ENCODE measurements at places on chromosomes 6 and 20. TPM values are rescaled to one million over a fixed set of nuclear protein-coding genes. Genes with fewer than 3 reads are reported as not detected.

The HNF4A gene
- not detected for polyA plus RNA-seq

The RHAG gene
- polyA plus RNA-seq, result not detected

The HDGFL1 gene
- not detected for polyA plus RNA-seq

The SLC22A16 gene
- not detected for polyA plus RNA-seq

The DEFB132 gene
- polyA plus RNA-seq, result not detected

The HLA-DPA1 gene
- polyA plus RNA-seq, result not detected

The NKX2-4 gene
- polyA plus RNA-seq, result not detected

The SLC26A8 gene
- polyA plus RNA-seq, result not detected

The LPA gene
- polyA plus RNA-seq, result not detected

The EMILIN3 gene
- 0.30 TPM for polyA plus RNA-seq

The IL17F gene
- polyA plus RNA-seq, result not detected

The KIAA1586 gene
- 34.4 TPM for polyA plus RNA-seq

The CD93 gene
- not detected for polyA plus RNA-seq

The HSPA12B gene
- not detected for polyA plus RNA-seq

The PIM1 gene
- 4.1 TPM for polyA plus RNA-seq

The CDC5L gene
- polyA plus RNA-seq, result 28.9 TPM

The TCP11 gene
- polyA plus RNA-seq, result not detected

The MCCD1 gene
- polyA plus RNA-seq, result not detected

The DYNLT2 gene
- polyA plus RNA-seq, result 1.8 TPM

The KCNQ5 gene
- polyA plus RNA-seq, result 0.10 TPM

The HLA-DMB gene
- 4.5 TPM for polyA plus RNA-seq

The ENTPD6 gene
- polyA plus RNA-seq, result 184 TPM

The HLA-DQB1 gene
- polyA plus RNA-seq, result not detected

The SLC32A1 gene
- 40.0 TPM for polyA plus RNA-seq

The ENPP3 gene
- polyA plus RNA-seq, result not detected

The C6orf132 gene
- not detected for polyA plus RNA-seq

The ACTL10 gene
- polyA plus RNA-seq, result not detected

The GABRR1 gene
- 0.36 TPM for polyA plus RNA-seq

The PPP1R16B gene
- 1.9 TPM for polyA plus RNA-seq

The SLC17A5 gene
- polyA plus RNA-seq, result 12.3 TPM

The LINC00237 gene
- not detected for polyA plus RNA-seq

The SIRPB1 gene
- not detected for polyA plus RNA-seq

The LCA5 gene
- polyA plus RNA-seq, result 13.2 TPM

The KIF25 gene
- polyA plus RNA-seq, result not detected

The SLA2 gene
- not detected for polyA plus RNA-seq

The OR5V1 gene
- polyA plus RNA-seq, result not detected

The STMN3 gene
- 268 TPM for polyA plus RNA-seq

The GPR63 gene
- 1.2 TPM for polyA plus RNA-seq

Measured in neural cell (in vitro differentiated cells).